CD4-positive, alpha-beta T cell treated with Interleukin-15 for 4 hours (primary cell): ENCODE measurements at places on chromosomes 7 and 10.

GRCh38 chr10:14262836-14263425 lies 67.8 kb downstream of the FRMD4A start:
- no peak for DNase-seq

DNA sequence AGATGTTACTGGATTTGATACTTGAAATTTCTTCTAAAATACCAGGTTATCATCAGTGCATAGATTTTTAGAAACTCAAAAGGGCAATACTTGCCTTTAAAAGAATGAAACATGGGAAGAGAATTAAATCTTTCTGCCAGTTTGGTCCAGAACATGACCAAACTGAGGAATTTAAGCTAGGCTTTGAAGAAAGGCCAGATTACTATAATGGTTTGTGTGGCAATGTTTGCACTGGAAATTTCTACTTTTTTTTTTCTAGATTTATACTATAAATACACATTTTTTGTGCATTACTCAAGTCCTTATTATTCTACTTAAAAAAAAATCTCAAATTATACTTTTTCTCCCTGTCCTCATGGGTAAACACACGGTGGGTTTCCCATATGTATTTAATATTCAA lies 9.2 kb downstream of the MKX start:
- DNase-seq, result no peak

- no peak for DNase-seq
Measured at GRCh38 chr10:77251297-77252013, 386.2 kb downstream of the KCNMA1 start.

- no peak for DNase-seq
Measured at GRCh38 chr7:80053124-80053523, 81.5 kb upstream of the GNAI1 start.

DNA sequence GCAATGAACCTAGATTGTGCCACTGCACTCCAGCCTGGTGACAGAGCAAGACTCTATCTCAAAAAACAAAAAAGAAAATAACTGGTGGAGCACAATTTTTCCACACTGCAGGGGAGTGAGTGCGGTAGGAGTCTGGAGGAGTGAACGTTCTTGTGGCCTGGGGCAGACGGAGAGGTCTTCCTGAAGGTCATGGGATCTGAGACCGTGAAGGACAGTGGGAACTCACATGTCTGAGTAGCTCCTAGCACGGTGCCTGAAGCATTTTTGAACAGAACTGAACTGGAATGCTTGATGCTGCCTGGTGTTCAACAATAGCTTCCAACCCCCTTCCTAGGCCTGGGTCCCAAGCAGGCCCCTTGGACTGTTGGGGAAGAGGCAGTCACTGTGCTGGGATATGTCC lies 84.3 kb upstream of the PODXL start:
- DNase-seq, result no peak

- DNase-seq, result no peak
Measured at GRCh38 chr10:61688551-61689308, 26.0 kb downstream of the CABCOCO1 start.

- no peak for DNase-seq
Measured at GRCh38 chr7:141161550-141162535, 88.0 kb downstream of the TMEM178B start.

GRCh38 chr7:140684066-140684950 lies 11.6 kb downstream of the ADCK2 start:
- DNase-seq, result no peak

GRCh38 chr10:126661356-126661755 lies 9.1 kb downstream of the C10orf90 start:
- no peak for DNase-seq

DNA sequence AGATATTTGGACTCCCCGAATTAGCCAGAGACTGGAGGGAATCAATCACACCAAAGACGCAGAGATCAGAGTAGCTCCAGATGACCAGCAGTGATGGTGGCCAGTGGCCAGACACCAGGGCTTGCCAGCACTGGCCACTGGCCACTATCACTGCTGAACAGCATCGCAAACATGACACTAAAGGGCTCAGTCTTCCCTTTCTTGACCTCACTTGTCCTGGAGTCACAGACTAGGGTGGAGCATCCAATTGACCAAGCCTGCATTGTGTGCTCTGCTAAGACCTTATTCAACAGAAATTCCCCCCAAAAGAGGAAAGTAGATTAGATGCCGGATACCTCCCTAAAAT lies 234.7 kb downstream of the CREB5 start:
- DNase-seq, result no peak

DNA sequence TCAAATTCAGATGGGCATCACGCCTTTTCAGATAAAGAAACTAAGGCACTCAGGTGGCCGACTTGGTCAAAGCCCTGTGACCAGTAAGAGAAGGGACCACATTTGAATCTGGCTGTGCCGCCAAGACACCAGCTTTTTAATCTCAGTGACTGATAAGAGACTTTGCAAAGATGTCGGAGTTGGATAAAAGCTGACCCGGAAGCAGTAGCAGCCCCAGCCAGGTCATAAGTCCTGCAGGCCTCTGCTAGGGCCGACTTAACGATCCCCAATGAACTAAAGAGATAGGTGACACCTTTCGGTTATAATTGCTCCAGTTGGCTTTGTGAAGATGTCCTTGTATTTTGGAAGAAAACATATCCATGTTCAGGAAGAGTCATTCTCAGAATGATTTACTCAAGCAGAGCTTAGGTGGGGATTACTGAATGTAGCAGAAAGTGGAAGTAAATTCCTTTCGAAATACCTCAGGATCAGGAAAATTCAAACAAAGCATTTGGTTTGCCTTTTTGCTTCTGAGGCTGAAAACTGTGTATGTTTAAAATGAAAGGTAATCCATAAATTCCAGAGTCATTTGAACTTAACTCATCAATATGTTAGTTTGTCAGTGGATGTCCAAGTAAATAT lies 164.2 kb upstream of the PITRM1 start:
- DNase-seq, result no peak

GRCh38 chr10:121448766-121449421 lies 149.3 kb downstream of the FGFR2 start:
- DNase-seq, result no peak

DNA sequence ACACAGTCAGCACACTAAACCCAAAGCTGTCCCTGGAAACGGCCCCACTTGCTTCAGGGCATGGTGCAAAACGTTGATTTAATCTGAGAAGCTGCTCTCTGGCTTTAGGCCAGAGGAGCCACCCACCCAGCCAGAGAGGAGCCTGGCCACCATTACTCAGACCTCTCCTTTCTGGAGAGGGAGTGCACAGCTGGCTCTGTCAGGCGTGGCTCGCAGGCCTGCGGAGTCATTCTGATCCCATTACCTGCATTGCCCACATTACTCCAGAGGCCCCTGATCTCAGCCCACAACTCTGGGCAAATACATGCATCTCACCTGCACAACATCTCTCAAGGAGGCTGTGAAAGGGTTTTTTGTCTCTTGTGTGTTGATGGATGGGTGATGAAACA lies 370.0 kb upstream of the IGFBP3 start:
- no peak for DNase-seq

DNA sequence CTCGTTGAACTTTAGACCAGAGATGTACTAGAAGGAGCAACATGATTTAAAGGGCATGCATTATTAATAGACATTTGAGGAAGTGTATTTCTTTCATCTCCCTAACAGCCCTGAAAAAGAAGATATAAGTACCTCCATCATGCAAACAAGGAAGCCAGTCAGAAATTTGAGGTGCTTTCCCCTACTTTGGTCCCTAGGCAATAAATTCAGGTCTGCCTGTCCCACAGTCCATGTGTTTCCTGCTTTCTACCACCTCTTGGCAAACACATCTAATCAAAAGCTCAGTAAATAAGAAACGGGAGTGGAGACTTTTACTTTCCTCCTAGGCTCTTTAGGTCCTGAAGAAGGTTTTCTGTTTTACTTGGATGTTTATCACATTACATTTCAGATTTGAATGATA lies 5.2 kb upstream of the SEMA3C start:
- DNase-seq, result no peak

GRCh38 chr7:28165961-28166955 lies 14.3 kb downstream of the JAZF1 start:
- no peak for DNase-seq

DNA sequence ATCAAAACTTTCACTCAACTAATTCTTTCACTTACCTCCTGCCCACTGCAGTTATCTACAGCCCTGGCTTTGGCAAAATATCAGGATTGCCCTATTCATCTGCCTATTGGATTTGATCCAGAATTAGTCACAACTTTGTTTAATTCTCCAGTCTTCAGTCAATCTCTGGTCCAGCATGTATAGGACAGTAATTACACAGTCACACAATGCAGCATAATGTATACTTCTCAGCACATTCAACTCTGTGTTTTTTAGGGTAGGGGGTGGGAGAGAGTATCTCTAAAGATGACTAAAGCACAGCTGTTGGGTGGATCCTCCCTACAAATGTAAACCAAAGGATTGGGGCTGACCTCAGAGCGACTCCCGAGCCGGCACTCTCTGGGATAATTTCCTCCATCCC lies 17.7 kb upstream of the NRP1 start:
- DNase-seq, result no peak

DNA sequence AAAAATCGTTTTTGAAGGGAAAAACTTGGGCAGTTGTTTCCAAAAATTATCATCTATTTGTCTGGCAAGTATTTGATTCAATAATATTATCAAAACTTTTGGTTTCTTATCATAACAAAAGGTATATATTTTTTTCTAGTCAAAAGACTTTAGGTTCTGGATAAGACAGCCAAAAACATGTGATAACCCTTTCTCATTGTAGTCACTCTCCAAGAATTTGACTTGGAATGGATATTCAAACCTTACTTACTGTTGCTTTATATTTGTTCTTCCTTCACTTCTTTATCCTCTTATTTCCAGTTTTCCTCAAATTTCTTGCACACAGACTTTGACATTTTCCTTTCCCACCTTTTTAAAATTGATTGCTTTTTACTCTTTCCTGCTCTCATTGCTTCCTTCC lies 140.9 kb upstream of the FAM3C start:
- no peak for DNase-seq

DNA sequence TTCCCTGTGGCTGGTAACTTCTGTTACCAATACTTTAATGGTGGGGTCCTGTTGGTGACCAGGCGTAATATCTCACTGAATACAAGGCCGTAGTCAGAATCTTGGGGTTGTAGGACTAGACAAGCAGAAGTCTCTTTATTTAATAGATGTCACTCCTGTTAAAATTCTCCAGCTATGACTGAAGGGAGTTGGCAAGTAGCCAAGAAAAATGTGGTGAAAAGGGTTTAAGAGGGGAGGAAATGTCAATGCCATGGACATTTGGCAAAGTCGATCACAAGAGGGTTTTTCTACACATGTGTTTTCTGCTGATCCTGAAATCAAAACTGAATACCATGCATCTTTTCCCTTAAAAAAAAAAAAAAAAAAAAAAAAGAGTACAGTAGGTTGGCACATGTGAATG lies 533.5 kb downstream of the AUTS2 start:
- no peak for DNase-seq

GRCh38 chr7:37732253-37732652 lies 48.7 kb downstream of the GPR141 start:
- peak; percentile 19 for DNase-seq

DNA sequence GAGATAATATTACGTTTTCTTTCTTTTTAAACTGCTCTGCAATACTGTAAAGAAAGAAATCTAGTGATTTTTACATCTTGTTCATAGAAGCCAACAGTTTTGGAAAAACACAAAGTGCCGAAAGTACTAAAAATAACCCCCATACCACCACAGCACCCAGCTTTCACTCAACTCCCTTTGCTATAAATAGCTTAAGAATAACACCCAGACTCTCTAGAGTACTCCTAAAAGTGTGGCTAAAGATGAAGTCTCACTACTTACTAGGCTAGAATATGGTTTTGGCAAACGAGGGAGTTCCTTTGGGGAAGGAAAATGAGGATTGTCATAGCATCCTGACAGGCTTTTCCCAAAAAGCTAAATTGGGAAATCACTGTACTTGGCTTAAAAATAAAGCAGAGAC lies 151.8 kb upstream of the ANK3 start:
- DNase-seq, result no peak

DNA sequence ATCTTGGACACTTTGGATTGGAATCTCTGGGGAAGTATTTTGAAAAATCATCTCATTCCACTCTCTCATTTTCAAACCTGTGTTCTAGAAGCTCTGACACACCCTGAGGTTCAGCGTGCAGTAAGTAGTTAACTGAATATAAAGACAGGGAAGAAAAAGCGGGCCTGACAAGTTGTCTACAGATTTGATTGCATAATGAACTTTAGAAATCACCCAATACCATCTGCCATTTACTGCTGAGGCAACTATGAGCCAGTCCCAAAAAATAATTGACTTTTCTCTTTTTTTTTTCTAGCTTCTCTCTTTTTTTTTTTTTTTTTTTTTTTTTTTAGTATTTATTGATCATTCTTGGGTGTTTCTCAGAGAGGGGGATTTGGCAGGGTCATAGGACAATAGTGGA lies 29.5 kb downstream of the CDC123 start:
- DNase-seq, result no peak

DNA sequence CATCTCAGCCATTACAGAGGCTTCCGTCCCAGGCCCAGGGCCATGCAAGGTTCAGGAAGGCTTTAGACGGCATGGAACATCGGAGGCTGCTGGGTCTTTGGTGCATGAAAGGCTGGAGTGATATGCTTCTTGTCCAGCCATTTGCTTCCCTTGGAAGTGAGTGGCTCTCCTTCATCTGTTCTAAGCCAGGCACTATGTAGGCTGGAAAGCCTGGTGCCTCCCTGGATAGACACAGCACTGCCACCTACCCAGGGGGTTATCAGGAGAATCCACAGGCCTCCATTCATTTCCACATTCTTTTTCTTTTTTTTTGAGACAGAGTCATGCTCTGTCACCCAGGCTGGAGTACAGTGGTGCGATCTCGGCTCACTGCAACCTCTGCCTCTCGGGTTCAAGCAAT lies 31.6 kb upstream of the USP6NL start:
- no peak for DNase-seq

DNA sequence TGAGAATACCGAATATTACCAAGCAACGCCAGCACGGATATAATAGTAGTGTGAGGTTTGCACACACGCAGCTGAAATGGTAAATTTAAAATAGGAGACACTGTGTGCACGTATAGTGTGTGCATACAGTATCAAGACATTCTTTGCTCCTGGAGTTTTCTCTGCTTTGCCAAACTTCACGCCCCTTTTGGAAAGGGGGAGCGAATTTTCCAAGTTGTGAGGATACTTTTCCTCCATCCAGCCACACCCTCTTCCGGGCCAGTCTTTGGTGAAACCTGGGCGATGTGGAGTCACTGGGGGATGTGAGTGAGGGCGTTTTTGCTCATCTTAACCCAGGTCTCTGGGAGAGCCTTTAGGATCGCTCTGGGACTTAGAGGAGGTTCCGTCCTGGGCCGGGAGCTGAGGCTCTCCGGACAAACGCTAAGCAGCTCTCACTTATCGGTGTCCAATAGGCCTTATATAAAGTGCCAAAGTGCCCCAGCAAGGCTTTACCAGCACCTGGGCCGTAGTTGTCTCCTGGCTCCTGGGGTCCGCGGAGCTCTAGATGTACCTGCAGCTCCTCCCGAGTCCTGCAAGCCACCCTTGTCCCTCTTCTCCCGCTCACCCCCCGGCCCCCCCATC lies 160.0 kb upstream of the MKI67 start:
- DNase-seq, result no peak

DNA sequence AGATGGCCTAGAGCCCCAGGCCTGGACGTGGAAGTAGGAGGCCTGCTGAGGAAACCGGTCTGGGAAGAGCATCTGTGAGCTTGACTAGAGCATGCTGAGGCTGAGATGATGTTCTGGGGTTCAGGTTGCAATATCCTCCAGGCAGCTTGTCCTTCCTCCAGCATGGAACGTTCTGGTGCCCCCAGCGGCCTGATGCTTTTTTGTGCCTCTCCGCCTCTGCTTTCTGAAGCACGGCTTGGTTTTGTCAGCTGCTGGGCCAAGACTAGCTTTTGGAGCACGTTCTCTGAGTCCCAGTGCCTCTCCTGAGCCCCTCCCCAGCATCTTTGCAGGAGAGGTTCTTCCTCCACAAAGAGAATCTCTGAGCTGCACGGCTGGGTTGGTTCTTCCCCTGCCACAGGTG lies 682.0 kb upstream of the FOXK1 start:
- no peak for DNase-seq
